CD4-positive, alpha-beta T cell treated with Interleukin-4 for 1 hour (primary cell): ENCODE measurements at places on chromosomes 5 and 9.

GRCh38 chr5:32021771-32022170 lies 152.3 kb downstream of the GOLPH3 start:
- no peak for DNase-seq

DNA sequence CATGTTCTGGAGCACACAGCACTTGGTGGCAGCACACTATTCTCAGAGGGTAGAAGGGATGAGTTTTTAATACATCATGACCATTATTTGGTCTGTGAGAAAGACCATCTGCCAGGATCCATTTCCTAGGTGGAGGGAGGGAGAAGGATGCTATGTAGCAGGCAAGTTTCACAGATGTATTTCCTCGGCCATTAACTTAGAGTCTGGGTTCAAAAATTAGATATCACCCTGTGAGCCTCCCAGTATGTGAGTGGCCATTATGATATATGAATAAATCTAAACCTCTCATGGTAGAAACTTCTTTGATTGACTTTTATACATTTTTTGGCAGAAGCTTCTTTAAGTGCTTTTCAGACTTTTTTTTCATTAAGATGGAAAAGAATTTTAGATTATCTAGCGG lies 133.9 kb downstream of the SREK1 start:
- DNase-seq, result no peak

DNA sequence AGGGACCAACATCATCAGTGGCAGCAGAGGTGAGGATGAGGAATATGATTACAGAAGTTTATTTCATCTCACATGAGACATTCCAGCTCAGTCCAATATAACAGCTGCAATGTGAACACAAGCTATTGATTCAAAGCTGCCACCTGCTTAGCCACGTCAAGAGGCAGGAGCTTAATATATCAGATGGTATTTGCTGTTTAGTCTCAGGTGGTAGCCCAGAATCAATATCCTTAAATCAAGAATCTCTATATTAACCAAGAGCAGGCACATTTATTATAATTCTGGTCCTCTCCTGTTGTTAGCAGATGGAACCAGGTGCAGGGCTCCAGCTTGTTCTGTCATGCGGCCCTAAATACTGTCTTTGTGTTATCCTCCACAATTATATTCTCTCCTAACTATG lies 431.6 kb downstream of the ICE1 start:
- DNase-seq, result no peak

DNA sequence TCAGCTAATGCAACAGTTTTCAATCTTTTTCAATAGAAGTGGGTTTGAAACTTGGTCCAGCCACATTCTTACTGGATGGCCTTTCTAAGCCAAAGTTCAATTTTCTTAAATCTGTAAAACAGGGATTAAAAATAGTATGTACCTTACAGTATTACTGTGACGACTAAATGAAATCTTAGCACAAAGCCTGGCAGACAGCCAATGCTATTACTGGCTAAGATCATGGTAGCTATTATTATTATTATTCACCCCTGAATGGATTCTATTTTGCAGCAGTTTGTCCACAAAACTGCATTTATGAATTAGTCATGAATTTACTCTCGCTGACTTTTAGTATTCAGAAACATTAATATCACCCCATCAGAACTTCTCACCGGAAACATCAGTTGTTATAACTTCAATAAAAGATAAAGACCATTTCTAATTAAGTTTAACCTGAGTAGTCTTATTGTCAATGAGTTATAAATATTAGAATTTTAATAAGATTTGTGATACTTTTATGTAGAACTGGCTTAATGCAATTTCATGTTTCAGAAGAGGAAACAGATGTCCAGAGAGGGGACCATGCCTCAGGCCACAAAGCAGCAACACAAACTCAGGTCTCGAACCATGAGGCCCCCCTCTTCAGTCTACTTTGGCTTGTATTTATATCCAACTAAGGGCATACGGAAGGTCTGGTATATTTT lies 468.2 kb downstream of the ARHGEF28 start:
- DNase-seq, result no peak

- no peak for DNase-seq
Observed at GRCh38 chr5:93892481-93892880, 151.1 kb upstream of the POU5F2 start.

DNA sequence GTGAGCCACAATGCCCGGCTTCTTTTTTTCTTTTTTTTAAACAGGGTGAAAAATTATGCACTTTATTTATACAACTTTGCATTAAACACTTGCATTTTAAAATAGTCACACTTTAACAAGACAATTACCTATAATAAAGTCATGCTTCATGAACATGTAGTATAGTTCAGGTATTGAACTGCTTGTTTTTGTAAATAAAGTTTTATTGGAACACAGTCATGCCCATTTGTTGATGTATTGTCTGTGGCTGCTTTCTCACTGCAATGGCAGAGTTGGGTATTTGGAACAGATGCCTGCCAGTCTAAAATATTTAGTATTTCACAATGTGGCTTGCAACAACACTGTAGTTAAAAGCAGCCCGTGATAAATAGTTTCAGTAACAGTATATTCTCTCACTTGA lies 32.8 kb upstream of the CCL21 start:
- no peak for DNase-seq

- no peak for DNase-seq
Observed at GRCh38 chr5:119829341-119829740, 200.0 kb downstream of the FAM170A start.

DNA sequence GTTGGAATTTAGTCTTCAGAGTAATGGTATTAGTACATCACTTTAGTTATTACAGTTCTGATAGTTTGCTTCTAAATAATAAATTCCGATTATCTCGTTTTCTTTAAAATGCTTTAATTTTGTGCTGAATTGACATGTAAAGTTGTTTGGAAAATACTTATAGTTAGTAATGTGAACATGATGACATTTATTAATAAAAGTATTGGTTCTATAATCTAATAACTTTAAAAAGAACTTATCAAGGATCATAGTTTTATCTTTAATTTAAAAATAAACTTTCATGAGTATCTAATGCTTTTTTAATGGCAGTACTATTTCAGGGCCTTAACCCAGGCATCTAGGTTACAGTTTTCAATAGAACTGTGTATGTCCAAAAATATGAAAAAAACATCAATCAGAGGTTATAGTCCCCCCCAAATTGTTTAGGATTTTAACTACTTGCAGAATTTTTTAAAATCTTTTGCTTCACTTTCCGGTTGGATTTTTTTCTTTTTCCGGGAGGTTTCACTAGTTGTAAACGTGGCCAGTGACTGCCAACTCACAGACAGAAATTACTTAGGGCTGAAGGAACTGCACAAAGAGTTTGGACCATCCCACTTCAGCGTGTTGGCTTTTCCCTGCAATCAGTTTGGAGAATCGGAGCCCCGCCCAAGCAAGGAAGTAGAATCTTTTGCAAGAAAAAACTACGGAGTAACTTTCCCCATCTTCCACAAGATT lies 680 bp downstream of the GPX8 start:
- no peak for DNase-seq

DNA sequence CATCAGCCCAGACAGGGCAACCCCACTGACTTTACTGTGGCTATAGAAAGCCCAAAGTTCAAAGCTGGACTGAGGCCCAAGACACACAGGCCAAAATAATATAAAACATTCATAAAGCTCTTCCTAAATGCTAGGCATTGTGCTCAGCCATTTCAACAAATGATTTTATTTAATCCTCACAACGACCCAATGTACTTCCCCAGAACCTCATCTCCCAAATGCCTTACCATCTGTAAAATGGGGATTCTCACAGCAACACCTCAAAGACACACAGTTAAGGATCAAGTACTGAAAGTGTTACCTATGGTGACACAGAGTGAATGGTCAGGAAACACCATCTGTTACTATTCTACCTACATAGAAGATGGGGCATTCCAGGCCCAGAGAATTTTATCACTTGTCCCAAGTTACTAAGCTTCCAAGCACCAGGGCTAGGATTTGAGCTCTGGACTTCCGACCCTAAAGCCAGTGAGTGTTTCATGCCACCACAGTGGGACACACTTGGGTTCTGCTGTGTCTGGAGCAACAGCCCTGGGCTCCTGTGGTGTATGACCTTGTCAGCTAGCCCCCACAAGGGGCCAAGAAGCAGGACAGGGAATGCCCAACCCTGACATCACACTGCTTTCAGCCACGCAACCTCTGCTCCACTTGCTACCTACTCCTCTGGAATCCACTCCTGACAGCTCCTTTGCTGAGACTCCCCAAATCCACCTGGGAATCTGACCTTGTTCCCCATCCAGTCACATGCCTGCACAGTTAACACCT lies 15.1 kb downstream of the SHB start:
- no peak for DNase-seq

DNA sequence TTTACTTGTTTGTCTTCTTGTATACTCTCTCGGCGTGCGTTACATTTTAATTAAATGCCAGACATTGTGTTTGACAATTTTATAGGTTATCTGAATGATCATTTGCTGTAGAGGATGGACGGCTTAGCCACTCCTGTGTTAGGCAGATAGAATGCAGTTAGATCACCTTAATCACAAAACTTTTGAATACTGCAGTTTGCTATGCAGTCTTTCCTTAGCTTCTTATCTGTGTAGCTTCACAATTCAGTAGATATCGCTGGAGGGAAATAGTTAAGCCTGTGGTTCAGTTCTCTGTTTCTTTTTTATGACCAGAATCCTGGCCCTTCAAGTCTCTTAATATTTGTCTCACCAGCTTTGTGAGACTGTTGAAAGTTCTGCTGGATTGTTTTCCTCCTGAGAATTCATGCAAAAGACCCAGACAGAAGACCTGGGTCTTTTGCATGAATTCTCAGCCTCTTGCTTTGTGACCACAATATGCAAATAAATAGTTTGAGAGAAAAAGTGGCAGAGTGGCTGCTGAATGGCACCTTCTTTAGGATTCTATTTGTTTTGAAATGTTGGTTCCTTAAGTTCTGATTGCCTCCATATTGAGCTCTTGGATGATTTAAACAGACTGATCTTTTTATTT lies 40.2 kb downstream of the RASA1 start:
- DNase-seq, result no peak

DNA sequence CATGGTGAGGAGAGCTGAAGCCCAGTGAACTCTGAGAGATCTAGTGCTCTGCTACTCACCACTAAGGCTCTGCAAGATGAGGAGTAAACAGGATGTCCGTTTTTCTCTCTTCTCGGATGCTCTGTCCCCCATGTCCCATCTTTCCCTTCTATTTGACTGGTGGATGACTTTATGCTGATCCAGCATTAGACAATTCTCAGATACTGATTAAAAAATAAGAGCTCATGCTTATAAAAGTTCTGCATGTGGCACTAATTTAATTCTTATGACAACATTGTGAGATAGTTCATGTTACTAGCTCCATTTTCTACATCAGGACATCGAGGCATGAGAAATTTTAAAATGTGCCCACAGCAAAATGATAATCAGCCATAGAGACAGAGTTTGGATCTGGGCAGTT lies 77.0 kb downstream of the HMHB1 start:
- no peak for DNase-seq

DNA sequence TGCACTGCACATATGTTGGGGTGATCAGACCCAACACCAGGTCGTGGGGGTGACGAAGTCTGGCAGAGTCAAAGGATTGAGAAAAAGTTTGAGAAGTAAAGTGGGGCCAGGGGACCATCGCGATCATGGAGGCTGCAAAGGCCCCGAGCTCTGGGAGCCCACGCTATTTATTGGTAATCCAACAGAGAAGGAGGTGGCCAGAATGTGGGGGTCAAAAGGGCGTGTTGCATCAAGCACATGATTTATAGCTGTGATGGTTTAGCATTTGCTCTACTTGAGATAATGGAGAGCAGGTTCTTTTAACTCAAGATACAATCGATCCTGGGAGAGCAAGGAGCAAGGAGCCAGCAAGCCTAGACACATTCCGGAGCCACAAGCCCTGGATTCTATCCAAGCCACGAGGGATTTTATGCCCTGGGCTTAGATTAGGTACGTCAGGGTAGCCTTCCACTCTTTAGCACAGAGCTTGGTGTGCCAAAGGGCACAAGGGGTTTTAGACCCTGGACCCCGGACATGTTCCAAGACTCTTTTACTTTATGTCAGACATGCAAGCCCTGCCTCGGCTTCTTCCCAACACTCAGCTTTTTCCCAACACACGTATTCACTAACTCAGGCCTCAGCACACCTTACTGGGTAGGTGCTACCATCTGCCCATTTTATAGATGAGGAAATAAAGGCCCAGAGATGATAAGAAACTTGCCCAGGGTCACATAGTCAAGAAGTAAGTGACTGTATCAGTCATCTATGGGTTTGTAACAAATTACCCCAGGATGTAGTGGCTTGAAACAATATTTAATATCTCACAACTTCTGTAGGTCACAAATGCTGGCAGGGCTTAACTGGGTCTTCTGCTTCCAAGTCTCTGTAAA lies 39.5 kb downstream of the NSUN2 start:
- DNase-seq, result no peak

- no peak for DNase-seq
Observed at GRCh38 chr5:460273-460625, 17.3 kb downstream of the EXOC3 start.

GRCh38 chr5:100855937-100856430 lies 47.1 kb downstream of the ST8SIA4 start:
- no peak for DNase-seq

GRCh38 chr9:33244137-33244784 lies 4.3 kb downstream of the SPINK4 start:
- no peak for DNase-seq

DNA sequence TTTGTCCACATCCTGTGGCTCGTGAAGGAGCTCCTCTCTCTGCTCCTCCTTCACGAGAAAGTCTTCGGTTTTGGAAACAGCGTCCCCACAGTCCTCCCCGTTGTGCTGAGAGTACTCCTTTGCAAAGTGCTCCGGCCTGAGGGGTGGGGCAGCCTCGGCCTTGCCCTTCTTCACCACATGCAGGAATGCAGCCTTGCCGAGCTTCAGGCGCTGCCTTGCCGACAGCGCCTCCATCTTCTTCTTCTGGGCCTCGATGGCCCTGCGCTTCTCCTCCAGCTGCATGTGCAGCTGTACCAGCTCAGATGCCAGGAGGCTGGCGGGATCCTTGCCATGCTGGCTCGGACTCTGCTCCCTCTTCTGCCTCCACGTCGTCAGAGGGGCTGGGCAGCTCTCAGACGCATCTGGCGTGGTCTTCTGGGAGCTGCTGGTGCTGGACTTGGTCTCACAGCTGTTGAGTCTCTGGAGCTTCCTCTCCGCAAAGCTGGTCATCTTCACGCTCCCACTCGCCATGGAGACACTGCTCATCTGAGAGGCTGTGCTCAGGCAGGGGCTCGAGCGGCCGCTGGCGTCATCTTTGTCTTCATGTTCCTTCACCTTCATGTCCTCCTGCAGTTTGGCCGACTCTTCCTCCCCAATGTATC lies 85.5 kb downstream of the CAMSAP1 start:
- no peak for DNase-seq
